ENCODE measurements at places on chromosomes 3 and 15. TPM values are rescaled to one million over a fixed set of nuclear protein-coding genes. Genes with fewer than 3 reads are reported as not detected.

GRCh38 chr3:116512281-116512680 lies 67.0 kb upstream of the LSAMP start:
- DNase-seq: no peak

GRCh38 chr3:148149556-148149955 lies 548.1 kb upstream of the AGTR1 start:
- no peak for DNase-seq

GRCh38 chr3:143650827-143651226 lies 197.4 kb downstream of the SLC9A9 start:
- DNase-seq: no peak

- DNase-seq: no peak
Measured at GRCh38 chr15:60821462-60822061, 342.6 kb upstream of the ICE2 start.

CCR1 gene
- polyA plus RNA-seq: not detected

DNA sequence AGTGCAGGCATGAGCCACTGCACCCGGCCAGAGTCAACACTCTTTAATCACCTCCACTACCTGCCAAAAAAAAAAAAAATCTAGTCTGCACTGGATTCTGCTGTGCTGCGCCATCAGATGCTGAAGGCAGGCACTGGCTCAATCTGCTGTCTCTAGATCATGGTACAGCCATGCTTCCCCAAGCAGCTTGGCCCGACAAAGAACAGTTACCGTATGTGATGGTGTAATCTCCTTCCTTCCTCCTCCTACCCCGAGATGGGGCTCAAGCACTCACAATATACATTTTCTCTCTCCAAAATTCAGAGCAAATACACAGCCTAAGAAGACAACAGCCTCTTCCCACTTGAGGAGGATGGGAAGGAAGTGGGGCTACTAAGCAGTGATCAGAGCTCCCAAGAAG lies 45.1 kb downstream of the DAPK2 start:
- DNase-seq: no peak

LRRC31 gene
- polyA plus RNA-seq: not detected

- no peak for DNase-seq
Measured at GRCh38 chr3:182035324-182035723, 323.6 kb downstream of the SOX2 start.

CSPG5 gene
- polyA plus RNA-seq: 2.7 TPM

GRCh38 chr3:53999725-54000124 lies 108.1 kb upstream of the SELENOK start:
- no peak for DNase-seq

RHOA gene
- 225 TPM for polyA plus RNA-seq

- DNase-seq: no peak
Measured at GRCh38 chr15:34233614-34234013, 8.8 kb downstream of the EMC4 start.

- DNase-seq: no peak
Measured at GRCh38 chr15:95168951-95169431, 937.6 kb downstream of the MCTP2 start.

- no peak for DNase-seq
Measured at GRCh38 chr3:122497425-122497824, 17.3 kb downstream of the KPNA1 start.

DNA sequence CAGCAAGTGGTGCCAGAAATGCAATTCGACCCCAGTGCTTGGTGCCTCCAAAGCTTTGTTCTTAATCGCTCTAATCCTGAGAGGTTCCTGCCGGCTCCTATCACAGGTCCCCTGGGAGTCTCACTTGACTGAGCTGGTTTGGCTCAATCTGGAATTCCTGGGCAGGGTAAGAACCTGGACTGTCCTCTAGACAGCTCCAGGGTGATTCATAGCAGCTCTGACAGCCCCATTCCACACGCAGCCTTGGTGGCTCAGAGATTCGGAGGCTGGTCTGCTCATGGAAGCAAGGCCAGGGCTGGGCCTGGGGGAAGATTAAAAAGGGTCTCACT lies 37.9 kb downstream of the MYO5C start:
- DNase-seq: no peak

DNA sequence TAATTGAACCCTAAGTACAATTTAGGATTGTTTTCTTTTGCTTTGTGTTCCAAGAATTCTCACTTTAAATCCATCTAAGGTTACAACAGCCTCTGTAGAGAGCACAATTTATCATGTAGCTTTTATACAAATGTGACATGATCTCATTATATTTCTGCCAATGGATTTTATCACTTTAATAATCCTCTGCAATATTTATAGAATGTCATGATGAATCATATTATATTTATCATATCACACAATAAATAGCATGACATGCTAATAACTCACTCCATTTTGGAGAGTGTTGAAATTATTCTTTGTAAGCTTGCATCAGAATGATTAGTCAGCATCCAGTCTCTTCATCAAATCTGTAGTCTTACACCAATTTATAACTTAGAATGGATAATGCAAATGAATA lies 280.6 kb upstream of the ZNF717 start:
- no peak for DNase-seq

GRCh38 chr3:19598870-19599269 lies 335.1 kb downstream of the EFHB start:
- no peak for DNase-seq

- no peak for DNase-seq
Measured at GRCh38 chr3:65664446-65664845, 374.3 kb downstream of the MAGI1 start.

GRCh38 chr3:158789592-158789991 lies 12.3 kb upstream of the MFSD1 start:
- no peak for DNase-seq

COPB2 gene
- 25.2 TPM for polyA plus RNA-seq

DNA sequence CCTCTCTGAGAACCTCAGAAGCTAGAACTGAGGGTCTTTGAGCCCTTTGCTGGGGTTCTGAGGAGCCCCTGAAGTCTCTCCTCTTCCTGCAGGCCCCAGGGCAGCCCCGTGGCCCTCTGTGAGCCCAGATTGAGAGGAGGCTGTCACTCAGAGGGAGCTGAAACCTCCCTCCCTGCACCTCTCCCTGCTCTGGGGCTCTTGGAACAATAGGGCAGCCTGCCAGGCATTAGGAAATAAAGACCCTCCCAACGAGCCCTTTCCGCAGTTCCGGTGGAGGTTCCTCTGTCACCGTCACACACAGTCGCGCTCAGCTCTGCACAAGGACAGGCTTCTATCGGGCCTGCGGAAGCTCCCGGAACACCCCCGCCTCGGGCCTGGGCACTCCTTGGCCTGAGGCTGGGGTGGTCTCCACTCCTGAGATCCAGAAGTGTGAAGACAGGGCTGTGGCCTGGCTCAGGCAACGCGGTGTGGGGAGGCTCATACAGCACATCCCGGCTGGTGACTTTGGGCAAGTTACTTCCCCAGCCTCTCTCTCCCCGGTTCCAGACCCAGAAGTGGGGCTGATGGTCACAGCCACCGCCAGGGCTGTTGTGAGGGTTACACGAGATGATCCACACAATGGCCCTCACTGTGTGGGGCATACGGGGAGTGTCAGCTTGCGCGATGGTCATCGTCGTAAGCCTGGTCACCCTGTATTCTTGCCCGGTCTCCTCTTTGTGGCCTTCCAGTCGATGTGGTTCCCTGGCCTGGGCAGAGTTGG lies 17.7 kb downstream of the MELTF start:
- DNase-seq: no peak

DNA sequence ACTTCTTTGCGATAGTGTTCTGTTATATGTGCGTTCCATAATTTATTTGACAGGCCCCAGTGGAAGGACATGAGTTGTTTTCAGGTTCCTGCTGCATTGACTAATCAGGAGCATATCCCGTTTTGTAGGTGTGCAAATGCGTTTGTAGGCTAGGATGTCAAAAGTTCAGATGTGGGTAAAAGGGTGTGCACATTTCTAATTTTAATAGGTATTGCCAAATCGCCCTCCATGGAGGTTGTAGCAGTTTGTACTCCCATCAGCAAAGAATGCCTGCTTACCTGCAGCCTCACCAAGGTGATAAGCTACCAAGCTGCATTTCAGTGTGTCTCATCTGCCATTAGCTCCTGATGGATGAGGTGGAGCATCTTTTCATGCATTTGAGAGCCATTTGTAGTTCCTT lies 36.3 kb downstream of the KLF13 start:
- DNase-seq: no peak

DNA sequence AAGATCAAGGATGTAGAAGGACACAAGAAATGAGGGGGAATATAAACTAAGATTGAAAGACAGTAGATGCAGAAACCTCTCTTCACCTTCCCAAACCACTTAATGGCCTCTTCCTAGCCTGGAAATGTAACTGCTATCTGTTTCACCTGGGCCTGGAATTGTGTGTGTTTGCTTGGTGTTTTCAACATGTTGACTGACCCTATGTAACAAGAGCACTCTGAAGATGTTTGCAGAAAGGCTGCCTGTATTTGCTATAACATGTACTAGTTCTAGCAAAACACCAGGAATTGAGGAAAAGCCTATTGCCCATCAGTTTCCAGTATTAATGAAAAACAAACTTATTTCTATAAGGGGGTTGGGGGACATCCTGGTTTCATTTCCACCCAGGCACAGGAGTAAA lies 248.3 kb downstream of the WDR72 start:
- no peak for DNase-seq

GRCh38 chr3:171966533-171967136 lies 72.7 kb upstream of the FNDC3B start:
- DNase-seq: no peak

GRCh38 chr15:90402223-90402622 lies 14.2 kb downstream of the IQGAP1 start:
- DNase-seq: no peak

DNA sequence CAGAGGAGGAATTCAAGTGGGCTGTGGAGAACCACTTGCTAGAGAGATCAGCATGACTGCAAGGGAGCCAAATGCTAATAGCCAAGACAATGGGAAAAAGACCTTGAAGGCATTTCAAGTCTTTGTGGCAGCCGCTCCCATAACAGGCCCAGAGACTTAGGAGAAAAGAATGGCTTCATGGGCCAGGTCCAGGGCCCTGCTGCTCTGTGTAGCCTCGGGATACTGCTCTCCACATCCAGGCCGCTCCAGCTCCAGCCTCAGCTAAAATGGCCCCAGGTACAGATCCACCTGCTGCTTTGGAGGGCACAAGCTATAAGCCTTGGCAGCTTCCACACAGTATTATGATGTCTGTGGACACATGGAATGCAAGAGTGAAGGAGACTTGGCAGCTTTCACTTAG lies 157.7 kb downstream of the NECTIN3 start:
- no peak for DNase-seq

Data from H1 (cell line).